IPS DF 19.7 (cell line): ENCODE measurements at places on chromosomes 2 and 18.

GRCh38 chr2:231929961-231930592, 3.9 kb upstream of the NPPC start:
- DNase-seq = no peak

DNA sequence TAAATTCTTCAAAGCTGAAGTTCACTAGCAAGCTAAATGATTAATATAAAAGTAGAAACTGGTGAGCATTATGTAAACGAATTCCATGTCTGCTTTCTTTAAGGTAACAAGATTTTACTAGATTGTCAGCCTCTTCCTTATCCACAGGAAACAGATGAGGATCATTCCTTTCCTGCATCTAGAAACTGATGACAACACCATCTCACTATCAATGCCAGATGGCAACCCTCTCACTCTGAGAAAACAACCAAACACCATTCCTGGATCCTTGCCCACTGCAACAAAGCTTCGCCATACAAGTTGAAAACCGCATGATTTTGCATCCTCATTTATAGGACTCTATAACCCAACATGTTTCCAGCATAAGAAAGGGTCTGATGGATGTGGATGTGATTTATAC, 122.9 kb downstream of the ZNF521 start:
- DNase-seq = no peak

- no peak for DNase-seq
Measured at GRCh38 chr2:42804338-42804737, 12.0 kb upstream of the HAAO start.

DNA sequence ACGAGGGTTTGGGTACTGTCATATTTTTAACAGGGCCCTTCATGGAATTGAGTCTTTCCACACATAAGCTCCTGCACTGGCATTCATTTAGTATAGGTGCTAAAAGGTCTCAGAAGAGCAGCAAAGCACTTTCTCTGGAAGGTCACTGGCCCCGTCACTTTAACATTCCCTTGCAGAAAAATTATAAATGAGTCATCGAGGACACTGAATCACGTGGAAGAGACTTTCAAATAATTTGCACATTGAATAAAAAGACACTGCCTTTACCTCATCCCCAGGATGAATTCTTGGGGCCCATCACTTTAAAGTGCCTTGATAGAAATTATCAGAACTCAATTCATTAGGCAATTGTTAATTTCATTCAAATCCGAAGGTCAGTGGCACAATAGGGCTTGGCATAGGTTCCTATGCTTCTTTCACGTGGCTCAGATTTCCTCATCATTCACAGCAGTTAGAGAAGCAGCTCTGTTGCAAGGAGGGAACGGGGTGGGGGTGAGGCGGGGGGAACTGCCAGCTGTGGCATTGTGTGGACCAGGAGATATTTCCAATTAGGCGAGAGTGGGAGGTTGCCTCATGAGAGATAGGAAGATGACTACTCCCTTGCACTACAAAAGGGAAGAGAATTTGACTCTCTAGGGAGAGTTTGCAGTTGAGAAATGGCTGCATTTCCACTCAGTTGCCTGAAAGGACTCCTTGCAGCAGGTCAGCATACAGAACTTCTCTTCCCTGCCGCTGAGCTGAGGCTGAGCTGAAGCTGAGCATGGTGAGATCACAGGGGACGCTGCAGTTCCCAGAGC, 86.3 kb upstream of the NPAS2 start:
- no peak for DNase-seq

GRCh38 chr2:196073521-196073920, 4.9 kb upstream of the DNAH7 start:
- no peak for DNase-seq

DNA sequence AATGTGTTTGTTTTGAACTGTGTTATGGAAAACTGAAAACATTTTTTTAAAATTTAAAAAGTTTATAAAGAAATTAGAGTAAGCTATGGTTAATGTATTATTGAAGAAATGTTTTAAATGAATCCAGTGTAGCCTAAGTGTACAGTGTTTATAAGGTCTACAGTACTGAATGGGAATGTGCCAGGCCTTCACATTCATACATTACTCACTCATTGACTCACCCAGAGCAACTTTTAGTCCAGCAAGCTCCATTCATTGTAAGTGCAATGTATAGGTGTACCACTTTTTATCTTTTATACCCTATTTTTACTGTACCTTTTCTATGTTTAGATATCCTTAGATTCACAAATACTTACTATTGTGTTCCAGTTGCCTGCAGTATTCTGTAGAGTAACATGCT, 215.1 kb upstream of the THUMPD2 start:
- no peak for DNase-seq

- no peak for DNase-seq
Measured at GRCh38 chr2:165348441-165348840, 109.2 kb downstream of the SCN2A start.

GRCh38 chr2:132037527-132038178, 124.1 kb downstream of the ANKRD30BL start:
- no peak for DNase-seq
